ENCODE measurements at places on chromosomes 2 and 18. TPM values are rescaled to one million over a fixed set of nuclear protein-coding genes. Genes with fewer than 3 reads are reported as not detected.

GRCh38 chr2:237631007-237631785 lies 3.8 kb downstream of the LRRFIP1 start:
- DNase-seq, result no peak

DNA sequence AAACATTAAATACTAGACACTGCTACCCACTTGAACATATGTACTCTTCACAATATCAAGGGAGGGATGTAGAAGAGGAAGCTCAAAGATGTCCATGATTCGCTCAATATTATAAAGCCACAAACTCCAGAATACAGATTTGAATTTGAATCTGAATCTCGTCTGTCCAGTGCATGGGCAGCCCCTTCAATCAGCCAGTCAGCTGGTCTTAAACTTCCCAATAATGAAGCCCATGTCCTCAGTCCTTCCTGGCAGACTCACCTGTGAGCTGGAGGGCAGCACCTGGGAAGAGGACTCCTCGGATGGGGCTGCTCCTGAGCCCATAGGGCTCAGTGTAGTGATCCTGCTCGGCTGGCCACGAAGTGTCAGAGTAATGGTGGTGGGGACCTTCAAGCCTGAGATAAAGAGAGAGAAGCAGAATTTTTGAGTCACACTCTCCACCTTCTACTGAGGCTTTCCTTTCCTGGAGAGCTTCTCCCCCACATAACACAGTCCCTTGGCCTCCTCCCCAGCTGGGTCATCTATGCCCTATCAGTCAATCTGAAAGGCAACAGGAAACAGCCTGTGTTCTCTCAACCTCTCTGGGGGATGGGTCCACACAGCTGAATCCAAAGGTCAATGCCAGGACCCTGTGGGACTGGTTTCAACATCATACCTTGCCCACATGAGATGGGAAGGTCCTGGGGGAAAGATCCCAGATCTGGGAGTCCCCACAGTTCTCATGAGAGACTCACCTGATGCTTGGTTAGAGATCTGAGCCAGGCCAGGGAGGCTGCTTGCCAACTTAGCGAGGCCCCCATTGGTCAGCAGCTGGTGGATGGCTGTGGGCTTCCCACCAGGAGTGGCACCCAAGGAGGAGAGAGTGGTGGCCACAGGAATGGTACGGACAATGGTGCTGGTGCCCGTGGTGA lies 36.5 kb downstream of the KANSL3 start:
- DNase-seq, result no peak

GRCh38 chr2:200341376-200341775 lies 34.9 kb downstream of the SPATS2L start:
- DNase-seq, result no peak

Gene CFAP221
- 3.0 TPM for total RNA-seq

DNA sequence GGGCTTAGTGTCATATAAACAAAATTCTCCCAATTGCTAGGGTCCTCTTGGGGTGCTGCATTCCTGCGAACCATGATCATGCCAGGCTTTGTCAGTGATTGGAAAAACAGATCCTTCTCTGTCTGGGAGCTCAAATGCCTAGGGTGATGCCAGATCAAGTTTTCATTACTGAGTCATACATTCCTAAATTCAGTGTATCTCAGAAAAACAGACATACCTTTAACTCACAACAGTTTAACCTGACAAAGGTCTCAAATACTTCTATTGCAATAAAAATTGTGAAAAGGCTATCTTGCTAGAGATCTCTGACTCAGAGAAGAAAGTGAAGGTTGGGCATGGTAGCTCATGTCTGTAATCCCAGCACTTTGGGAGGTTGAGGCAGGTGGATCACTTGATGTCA lies 86.9 kb downstream of the SH3YL1 start:
- DNase-seq, result no peak

DNA sequence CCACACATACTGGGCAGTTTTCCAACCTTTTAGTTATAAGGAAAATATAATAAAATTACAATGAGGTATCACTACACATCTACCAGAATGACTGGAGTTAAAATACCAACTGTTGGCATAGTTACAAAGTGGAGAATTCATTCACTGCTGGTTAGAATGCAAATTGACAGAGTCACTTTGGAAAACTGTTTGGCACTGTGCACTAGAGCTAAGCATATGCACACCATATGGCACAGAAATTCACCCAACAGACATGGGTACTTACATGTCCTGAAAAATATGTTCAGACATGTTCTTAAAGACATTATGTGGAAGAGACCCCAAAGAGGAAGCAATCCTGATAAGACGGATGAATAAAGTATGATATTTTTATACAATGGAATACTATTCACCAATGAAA lies 686.1 kb upstream of the RAB6C start:
- no peak for DNase-seq

Data from tongue (tissue), 3 donors.